Activated CD4-positive, alpha-beta memory T cell treated with anti-CD3 and anti-CD28 coated beads, Interleukin-2, amount 10 ng/mL, durations not matched to agents 7 days and 5 days (primary cell): ENCODE measurements at places on chromosomes 4 and X. TPM values are rescaled to one million over a fixed set of nuclear protein-coding genes. Genes with fewer than 3 reads are reported as not detected.

RPS6KA6 gene
- total RNA-seq = not detected

GPRIN3 gene
- total RNA-seq = 106 TPM

GRCh38 chrX:38095971-38096529 is 89.7 kb downstream of the SYTL5 start:
- H3K4me3 ChIP-seq = peak overlapping the region; percentile 28
- H3K4me1 ChIP-seq = peaks cover 3% of the 10 kb centered on the region
- no peak for DNase-seq

DNA sequence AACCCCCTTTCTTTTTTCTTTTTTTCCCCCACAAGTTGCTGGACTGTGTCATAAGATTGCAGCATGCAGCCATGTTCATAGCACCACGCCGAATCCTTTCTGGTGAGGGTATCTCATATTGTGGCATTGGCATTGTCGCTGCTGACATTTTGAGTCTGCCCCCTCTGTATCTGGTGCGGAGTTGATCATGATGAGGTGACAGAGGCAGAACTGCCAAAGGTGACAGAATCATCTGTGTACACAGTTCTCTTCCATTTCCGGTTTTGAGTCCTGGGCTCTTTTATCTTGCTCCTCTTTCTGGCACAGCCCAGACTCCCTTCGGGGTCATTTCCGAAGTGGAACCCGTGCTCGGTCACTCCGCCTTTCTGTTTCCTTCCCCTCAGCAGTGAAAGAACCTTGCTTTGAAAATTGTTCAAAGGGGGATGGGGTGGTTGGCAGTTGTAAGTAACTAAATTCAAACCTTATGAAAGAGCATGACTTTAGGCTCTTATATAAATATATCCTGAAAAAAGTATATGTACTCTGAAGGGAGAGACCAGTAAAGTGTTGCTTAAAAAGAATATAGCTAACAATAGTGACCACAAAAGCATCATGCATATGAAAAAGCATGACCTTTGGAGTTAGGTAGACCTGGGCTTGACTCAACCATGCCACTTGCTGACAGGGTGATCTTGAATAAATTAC is 55.0 kb upstream of the BMP2K start:
- peak; percentile 29 for DNase-seq
- H3K27ac ChIP-seq = no peak overlapping the region
- H3K27me3 ChIP-seq = no peaks in the 10 kb centered on the region
- no peaks in the 10 kb centered on the region for H3K36me3 ChIP-seq

GRCh38 chrX:65035446-65035770 is 59.2 kb upstream of the ZC4H2 start:
- peak overlapping the region; percentile 87 for H3K27ac ChIP-seq
- peaks cover 10% of the 10 kb centered on the region for H3K4me1 ChIP-seq
- H3K4me3 ChIP-seq = peak overlapping the region; percentile 87
- H3K27me3 ChIP-seq = no peaks in the 10 kb centered on the region
- no peaks in the 10 kb centered on the region for H3K36me3 ChIP-seq

DNA sequence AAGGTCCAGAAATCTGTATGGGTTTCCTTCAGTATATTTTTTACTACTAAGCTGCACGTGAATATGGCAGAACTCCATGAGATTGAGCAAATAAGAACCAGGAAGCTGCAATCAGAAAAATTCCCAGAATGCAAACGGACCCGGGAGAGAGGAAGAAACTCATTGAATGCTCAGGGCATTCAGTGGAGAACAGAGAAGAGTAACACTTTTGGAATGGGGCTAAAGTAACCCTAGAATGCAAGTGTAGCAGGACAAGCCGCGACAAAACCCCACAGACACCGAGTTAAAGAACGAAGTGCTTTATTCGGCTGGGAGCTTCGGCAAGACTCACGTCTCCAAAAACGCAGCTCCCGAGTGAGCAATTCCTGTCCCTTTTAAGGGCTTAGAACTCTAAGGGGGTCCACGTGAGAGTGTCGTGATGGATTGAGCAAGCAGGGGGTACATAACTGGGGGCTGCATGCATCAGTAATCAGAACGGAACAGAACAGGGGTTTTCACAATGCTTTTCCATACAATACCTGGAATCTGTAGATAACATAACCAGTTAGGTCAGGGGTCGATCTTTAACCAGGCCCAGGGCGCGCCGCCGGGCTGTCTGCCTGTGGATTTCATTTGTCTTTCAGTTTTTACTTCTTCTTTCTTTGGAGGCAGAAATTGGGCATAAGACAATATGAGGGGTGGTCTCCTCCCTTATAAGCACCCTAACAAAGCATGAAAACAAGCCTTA is 56.4 kb downstream of the RAB28 start:
- no peak overlapping the region for H3K27ac ChIP-seq
- DNase-seq = no peak
- H3K4me3 ChIP-seq = no peak overlapping the region
- H3K36me3 ChIP-seq = peaks cover 19% of the 10 kb centered on the region
- no peaks in the 10 kb centered on the region for H3K4me1 ChIP-seq

GRCh38 chr4:145280541-145280940 is 100.2 kb upstream of the OTUD4 start:
- H3K27me3 ChIP-seq = peaks cover 8% of the 10 kb centered on the region
- no peak overlapping the region for H3K27ac ChIP-seq
- no peak for DNase-seq
- no peaks in the 10 kb centered on the region for H3K36me3 ChIP-seq
- no peak overlapping the region for H3K4me3 ChIP-seq
- no peaks in the 10 kb centered on the region for H3K4me1 ChIP-seq
